ENCODE measurements at places on chromosomes 1 and 21.

- no peak for DNase-seq
Observed at GRCh38 chr1:156625436-156626078, 6.3 kb downstream of the HAPLN2 start.

DNA sequence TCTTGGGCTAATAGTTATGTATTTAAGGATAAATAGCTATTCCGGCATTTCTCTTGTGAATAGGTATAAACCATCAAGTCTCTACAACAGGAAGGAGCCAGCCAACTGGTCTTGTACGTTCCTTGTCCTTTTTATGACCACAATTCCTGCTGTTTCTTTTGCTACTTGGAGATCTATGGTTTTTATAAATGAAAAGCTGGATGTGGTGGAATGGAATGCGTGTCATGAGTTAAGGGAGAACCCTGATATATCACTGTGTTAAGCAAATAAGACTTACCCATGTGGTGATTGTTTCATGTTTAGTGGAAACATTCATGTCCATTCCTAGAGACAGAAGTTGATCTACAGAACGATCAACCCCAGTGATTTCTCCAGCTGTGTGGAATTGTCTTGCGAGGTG is 282.1 kb downstream of the RPS6KC1 start:
- no peak for DNase-seq

- DNase-seq = no peak
Observed at GRCh38 chr1:21652101-21652936, 16.8 kb downstream of the RAP1GAP start.

DNA sequence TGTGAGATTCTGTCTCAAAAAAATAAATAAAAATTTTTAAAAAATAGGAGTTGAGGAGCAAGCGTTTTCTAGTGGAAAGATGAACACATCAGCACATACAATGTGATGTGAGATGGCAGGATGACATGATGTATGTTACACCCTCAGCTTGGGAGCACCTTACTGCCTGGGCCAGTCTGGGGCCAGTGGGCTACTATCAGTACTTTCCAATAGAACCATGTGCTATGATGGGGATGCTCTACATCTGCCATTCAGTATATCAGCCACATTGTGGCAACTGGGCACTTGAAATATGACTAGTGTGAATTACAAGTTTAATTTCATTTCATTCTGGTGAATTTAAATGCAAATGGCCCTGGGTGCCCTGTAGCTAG is 156.0 kb downstream of the PGBD5 start:
- no peak for DNase-seq

GRCh38 chr1:46479744-46480350 is 9.8 kb upstream of the DMBX1 start:
- no peak for DNase-seq

- no peak for DNase-seq
Observed at GRCh38 chr1:158098256-158098655, 82.4 kb upstream of the CD1D start.

DNA sequence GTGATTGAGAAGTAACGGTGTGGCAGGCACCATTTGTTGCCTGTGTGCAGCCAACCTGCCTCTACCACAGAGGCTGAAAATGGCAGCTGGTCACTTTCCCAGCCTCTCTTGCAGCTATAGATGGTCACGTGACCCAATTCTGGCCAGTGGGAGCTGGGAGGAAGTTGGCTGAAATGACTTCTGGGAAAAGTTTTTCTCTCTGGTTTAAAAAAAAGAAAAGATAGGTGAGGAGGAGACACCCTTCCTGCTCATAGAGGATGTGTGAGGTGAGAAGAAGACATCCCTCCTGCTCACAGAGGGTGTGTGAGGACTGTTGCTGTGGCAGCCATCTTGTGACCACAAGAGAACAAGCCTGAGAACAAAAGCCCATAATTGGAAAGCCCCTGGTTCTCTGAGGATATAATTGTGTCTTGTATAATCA is 122.8 kb downstream of the SYF2 start:
- DNase-seq = no peak

DNA sequence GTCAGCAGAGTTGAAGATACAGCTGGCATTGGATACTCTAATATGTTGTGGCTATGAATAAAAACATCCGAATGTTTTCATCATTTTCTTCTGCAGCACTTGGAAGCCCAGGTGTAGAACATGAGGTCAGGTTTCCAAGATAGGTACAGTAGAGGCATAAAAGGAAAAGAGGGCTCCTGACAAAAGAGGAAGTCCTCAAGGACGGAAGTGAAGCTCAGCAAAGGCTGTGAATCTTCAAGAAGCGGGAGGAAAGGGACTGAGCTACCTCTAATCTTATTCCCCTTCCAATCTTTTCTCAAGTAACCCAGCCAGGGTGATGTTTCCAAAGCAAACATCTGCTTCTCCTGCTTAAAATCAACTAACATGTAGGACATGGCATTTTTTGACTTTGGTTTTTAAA is 4.4 kb upstream of the PIK3C2B start:
- no peak for DNase-seq

GRCh38 chr1:63563745-63564144 is 29.5 kb upstream of the PGM1 start:
- DNase-seq = no peak

DNA sequence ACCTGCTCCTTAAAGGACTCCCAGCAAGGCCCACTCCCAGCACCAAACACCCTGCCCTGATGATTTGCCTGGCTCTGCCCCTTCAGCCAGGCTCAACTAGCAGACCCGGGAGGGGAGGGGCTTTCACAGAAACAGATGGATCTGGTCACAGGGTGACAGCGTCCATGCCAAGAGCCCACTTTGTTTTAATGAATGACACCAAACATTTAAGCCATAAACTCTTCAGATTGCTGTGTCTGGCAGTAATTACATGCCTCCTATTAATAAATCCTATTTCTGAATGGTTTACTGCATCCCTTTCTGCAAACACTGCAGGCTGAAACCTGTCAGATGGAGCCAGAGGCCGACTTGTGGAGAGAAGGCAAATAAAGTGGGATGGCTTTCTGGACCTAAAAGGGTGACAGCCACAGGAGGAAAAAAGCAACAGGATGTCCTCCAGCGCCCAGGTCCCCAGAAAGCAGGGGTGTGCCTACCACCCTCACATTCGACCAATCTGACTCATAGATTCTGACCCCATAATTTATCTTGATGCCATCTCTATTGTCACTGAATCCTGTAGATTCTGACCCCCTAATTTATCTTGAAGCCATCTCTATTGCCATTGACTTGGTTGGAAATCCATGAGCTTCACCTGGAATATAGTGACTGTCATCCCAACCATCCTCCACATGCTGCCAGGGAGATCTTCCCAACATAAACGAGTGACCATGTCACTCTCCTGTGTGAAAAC is 200.9 kb downstream of the PLPP3 start:
- DNase-seq = no peak

DNA sequence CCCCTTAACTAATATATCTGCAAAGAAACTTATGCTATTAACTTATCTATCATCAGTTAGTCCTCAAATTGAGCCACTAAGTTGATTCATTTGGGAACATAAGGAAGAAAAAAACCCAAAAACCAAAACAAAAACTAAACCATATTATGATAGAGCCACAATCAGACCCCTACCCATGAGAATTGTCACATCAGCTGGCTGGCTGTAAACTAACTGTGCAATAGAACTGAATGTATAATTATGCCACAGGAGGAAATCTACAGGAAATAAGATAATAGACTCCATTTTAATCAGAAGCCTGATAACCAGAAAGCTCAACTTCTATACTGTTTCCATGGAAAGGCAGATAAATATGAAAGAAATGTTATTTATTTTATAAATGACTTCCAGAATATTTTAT is 110.0 kb downstream of the RGL1 start:
- no peak for DNase-seq

GRCh38 chr1:39668111-39668510 is 3.8 kb downstream of the NT5C1A start:
- DNase-seq = no peak

GRCh38 chr1:94937820-94938219 is 10.9 kb upstream of the CNN3 start:
- DNase-seq = no peak

GRCh38 chr1:191698246-191698645 is 460.0 kb upstream of the RGS18 start:
- DNase-seq = no peak

DNA sequence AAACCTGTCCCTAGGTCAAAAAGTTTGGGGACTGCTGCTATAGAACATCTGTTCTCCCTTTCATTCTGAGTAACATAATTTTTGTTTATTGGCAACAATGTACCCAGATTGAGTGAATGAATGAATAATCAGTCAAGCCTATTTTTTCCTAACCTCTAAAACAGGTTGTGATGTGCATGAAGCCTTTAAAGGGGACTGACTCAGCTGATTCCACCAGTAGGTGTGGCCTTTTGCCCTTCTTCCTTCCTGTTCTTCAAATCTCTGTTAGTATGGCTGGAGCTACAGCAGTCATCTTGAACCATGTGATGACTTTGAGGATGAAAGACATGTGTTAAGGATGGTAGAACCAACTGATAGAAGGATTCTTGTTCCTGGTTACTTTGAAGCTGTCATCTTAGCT is 476.1 kb downstream of the NUF2 start:
- DNase-seq = no peak

DNA sequence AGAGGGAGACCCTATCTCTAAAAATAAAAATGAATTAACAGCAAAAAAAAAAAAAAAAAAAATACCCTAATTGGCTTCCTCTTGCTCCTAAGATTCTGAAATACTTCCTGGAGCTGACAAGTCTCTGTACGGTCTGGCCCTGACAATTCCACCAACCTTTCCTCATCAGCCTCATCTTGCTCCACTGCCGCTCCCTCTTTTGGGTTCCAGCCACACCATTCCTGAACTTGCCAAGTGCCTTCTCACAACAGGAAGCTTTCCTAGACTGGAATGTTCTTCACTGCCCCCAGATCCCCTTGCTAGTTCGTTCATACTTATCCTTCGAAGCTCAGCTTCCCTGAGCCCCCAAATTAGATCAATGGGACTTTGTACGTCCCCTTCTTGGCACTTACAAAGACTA is 37.0 kb downstream of the AKNAD1 start:
- no peak for DNase-seq

GRCh38 chr1:188170411-188170810 is 1341.7 kb downstream of the PLA2G4A start:
- DNase-seq = no peak
